ENCODE measurements at places on chromosomes 16 and 17.

DNA sequence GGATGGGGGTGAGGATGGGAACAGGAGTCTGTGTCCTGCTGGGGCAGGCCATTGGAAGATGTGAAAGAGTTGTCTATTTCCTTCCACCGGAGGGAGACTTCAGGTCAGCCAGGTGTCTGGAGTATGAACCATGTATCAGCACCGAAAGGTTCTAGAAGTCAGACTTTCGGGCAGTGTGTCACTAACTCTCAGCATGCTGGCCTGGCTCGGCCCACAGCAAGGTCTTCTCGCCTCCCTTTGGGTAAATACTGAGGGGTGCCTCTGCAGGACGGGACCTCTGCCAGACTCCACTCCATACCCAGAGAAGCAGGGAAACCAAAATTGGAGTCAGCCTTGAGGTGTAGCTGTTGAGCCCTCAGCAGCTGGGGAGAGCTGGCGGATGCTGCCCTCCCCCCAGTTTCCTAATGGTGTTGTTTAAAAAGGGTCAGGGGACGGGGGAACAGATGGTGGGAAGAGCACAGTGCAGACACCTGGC, 507 bp downstream of the CIITA start:
- DNase-seq: no peak

GRCh38 chr16:65981057-65981456, 385.4 kb upstream of the CDH5 start:
- DNase-seq: no peak

GRCh38 chr17:64356304-64356686, 34.4 kb downstream of the PECAM1 start:
- DNase-seq: peak; percentile 17

- DNase-seq: no peak
These were observed 48.6 kb upstream of the ZNF423 start for GRCh38 chr16:49904348-49905062.

DNA sequence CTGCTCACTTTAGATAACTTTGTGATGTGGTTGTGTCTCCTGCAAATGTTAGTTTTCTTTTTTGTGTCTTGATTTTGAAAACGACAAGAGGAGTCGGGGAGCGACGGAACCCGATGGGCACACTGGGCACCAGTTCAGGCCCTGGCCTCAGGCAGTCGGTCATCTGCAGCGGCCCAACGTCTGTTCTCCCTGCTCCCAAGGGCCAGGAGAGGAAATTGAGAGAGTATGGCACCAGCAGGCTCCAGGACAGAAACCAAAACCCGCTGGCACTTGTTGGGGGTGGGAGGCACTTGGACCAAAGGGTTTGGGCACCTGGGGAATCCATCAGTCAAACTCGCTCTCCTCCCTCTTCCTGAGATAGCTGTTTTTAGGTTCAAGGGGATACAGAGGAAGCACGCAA, 17.2 kb downstream of the RBFOX3 start:
- peak; percentile 41 for DNase-seq

DNA sequence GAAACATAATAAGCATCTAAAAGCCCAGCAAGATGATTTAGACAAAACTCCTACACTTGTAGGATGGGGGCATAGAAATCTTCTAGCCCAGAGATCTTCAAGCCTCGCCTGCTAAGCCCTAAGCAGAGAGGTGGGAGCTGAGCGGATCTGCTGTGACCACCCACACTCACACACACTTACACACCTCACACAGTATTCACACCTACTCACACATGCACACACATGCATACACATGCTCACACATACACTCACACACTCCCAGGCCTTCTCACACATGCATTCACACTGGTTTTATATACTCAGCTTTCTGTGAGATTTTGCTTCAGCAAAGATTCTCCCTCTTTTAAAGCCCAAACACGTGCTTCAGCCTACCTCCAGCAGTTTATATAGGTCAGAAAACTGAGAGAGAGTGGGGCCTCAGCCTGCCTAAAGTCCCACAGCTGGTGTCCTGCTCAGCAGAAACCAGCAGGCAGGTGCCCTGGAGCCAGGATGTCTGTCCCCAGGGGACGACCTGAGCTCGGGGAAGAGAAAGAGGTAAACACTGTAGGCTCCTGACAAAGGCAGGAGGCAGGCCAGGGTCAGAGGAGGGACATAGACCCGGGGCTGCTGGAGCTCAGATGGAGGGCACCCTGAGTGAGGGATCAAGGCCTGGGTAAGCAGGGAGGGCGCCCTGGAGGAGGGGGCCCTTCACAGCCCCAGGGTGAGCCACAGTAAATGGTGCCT, 12.0 kb upstream of the KRT19 start:
- no peak for DNase-seq

GRCh38 chr17:68006797-68007196, 10.5 kb upstream of the C17orf58 start:
- no peak for DNase-seq

DNA sequence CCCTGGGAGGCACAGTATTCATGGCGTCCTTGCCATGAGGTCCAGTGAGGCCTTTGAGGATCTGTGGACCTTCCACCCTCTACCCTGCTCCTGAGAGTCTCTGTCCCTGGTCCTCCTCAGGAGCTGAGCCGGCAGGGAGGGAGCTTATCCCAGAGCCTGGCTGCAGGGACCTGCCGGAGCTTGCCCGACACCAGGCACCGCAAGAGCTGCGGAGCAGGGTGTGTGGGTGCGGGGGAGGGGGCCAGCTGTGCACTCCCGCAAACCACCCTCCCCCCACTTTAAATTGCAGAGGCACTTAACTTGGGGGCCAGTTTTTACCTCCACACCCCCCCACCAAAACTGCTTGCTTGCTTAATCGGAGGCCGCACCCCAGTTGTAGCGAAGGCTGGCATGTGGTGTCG, 609 bp upstream of the ZNF750 start:
- DNase-seq: no peak

DNA sequence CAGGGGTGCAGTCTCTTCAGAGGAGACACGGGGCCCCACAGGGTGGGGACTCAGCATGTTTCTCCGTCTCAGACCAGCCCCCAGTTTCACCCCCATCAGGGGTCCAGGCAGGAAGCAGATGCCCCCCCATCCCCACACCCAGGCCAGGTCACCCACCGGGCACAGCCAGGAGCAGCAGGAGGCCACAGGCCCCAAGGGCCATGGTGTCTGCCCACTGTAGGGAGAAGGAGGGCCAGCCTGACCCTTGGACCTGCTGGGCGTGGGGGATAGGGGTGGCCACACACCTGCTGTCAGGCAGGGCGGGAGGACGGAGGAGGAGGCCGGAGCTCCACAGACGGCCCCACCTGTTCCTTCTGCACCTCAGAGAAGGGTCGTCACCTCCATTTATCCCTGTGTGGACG, at the start of gene TPSG1:
Gene TPSG1, minus strand, starts transcription at position 218 of the 401 bp plus-strand sequence. Its CDS starts 16 bp downstream, at position 202.
- no peak for DNase-seq

- no peak for DNase-seq
These were observed 184.5 kb downstream of the NTN1 start for GRCh38 chr17:9205520-9206409.

- no peak for DNase-seq
These were observed 45.1 kb downstream of the RGS9 start for GRCh38 chr17:65182233-65182632.

GRCh38 chr17:31538080-31538762, 146.7 kb downstream of the RAB11FIP4 start:
- no peak for DNase-seq

- DNase-seq: no peak
These were observed 17.7 kb downstream of the RAI1 start for GRCh38 chr17:17698869-17699351.

DNA sequence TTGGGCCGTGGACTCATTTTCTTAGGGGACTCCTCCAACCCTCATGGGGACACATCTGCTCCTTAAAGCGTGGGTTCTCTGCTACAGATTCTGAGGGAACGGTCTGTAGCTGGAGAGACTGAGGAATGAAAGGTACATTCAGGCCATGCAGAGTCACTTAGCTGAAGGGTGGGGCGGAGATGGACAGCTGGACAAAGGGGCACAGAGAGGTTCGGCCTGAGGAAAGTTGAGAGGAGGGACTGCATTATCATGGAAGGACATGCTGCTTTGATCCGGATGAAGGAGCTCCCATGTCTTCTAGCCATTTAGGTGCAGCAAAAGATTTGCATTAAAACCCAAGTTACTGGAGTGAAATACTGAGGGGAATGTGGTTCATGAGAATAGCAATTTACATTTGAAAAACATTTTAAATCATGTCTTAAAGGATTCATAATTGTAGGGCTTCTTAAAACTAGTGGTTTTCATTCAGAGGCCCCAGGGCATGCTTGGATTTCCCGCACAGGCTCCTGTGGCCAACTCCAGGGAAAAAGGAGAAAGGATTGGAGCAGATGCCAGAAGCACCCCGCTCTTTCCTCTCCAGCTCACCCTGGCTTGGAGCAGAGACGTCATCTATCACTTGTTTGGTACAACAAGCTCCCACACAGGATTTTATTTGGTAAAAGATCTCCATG, 54.2 kb downstream of the CDRT4 start:
- DNase-seq: no peak

GRCh38 chr17:8019166-8019565, 16.8 kb downstream of the GUCY2D start:
- no peak for DNase-seq

- DNase-seq: no peak
These were observed 74.1 kb upstream of the MON1B start for GRCh38 chr16:77116856-77117255.

DNA sequence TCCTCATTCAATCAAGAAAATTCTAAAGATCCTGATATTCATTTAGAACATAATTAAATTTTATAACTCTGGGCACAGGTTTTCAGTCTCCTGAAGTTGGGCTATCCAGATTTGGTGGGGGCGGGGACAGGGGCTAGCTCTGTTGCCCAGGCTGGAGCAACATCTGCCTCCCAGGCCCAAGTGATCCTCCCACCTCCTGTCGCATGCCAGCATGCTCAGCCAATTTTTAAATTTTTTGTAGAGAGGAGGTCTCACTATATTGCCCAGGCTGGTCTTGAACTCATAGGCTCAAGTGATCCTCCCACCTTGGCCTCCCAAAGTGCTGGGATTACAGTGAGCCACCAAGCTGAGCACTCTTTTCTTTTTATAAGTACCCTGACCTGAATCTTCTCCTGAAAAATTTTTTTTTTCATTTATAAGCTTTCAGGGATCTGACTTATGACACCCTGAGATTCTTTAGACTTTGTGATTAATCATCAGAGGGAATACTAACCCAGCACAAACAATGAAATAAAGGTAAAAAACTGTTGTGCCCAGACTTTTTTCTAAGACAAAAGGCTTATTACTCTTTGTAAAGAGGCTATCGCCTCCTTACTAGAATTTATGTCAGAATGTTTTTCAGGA, 62.6 kb downstream of the TUBD1 start:
- DNase-seq: no peak

- DNase-seq: no peak
These were observed 251.4 kb downstream of the FTO start for GRCh38 chr16:53955221-53955875.

DNA sequence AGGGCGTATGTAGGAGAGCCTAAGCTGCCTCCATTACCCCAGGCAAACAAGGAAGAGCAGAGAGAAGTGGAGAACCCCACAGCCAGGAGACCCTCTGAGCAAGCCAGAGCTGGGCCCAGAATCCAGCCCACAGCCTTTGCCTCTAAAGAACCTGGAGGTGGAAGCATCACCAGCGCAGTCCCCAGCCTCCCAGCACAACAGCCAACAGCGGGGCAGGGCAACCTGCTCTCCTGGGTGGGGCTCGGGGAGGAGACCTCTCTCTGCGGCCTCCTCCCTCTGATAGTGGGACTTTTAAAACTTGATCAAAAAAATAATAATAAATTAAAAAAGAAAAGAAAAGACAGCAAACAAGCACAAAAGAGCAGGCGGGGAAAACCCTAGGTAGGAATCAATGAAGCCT, 45.9 kb downstream of the AXIN2 start:
- no peak for DNase-seq

DNA sequence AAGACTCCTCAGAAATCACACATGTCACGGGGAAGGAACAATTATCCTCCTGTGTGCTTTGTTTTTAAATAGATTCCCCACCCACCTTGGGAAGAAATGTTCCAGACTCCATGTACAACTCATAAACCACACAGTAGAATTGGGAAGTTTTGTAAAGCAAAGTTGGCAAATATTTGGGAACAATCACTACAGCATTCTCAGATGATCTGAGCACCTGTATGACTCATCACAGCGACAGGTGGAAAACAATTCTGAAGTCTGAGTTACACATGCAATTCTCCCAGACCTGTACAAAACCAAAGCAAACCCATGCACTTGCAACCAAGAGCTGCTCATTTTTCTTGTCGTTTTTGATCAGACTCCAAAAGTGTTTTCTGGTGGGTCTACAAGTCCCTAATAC, 14.4 kb upstream of the MYLK3 start:
- no peak for DNase-seq

DNA sequence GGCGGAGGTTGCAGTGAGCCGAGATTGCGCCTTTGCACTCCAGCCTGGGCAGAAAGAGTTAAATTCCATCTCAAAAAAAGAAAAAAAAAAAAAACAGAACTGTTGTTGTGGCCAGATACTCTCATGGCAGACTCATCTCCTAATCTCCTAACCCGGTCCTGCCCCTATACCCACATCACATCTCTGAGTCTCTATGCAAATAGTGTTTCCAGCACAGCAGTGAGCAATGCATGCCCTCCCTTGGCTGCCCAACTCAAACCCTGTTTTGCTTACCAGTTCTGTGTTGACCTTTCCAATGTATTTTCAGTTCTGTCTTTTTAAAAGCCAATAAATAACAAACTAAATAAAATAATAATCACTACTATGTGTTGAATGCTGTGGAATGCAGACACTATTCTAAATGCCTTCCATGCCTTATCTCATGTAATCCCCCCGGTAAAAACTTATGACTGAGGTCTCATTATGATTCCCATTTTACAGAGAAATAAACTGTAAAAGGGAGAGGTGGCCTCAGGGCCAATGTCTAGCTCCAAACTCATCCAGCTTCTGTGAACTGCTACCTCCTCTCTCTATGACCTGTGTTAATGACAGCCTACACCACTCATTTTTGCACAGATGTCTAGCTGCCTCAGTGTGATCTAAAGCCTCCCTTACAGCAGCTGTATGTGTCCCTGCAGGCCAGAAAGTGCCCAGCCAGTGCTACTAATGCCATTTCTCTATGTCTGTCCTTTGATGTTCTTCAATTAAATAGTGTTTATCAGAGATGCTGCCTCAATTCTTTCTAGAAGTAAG, 289.8 kb downstream of the HS3ST3B1 start:
- no peak for DNase-seq

- no peak for DNase-seq
These were observed 16.2 kb upstream of the PSMD7 start for GRCh38 chr16:74280448-74280847.

GRCh38 chr16:56812884-56813283, 52.1 kb upstream of the SLC12A3 start:
- no peak for DNase-seq

- no peak for DNase-seq
These were observed 314.9 kb downstream of the CEP112 start for GRCh38 chr17:65876985-65877384.

DNA sequence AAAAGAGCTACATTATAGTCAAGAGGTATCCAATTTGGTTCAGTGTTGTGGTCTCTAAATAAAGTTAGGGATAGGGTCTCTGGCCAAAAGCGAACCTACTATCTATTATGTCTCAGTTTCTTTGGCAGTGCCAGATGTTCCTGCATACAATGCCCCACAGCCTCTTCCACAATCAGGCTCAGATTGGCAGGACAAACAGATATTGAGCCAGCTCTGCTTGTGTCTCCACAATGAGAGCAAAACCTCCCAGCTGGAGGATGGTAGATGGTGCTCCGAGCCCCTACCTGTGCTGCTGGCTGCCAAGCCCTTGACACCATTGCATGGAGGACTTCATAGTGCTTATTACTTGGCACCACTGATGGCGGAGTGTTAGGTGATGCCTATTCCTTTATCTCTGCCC, 19.7 kb downstream of the PHAF1 start:
- no peak for DNase-seq
